ENCODE measurements at places on chromosomes 3 and 15. TPM values are rescaled to one million over a fixed set of nuclear protein-coding genes. Genes with fewer than 3 reads are reported as not detected.

LDHAL6B gene
- polyA plus RNA-seq = not detected

SLC22A13 gene
- 0.14 TPM for polyA plus RNA-seq

CEP63 gene
- 11.7 TPM for polyA plus RNA-seq

ERICH6 gene
- polyA plus RNA-seq = not detected

GOLGA8T gene
- 0.05 TPM for polyA plus RNA-seq

TRH gene
- not detected for polyA plus RNA-seq

AP3B2 gene
- 2.8 TPM for polyA plus RNA-seq

RPP25 gene
- 7.4 TPM for polyA plus RNA-seq

CAND2 gene
- polyA plus RNA-seq = 0.84 TPM
